Inflammatory macrophage (primary cell): ENCODE measurements at places on chromosomes 3 and 15.

GRCh38 chr3:29245441-29245840, 35.4 kb upstream of the RBMS3 start:
- DNase-seq = peak; percentile 7

DNA sequence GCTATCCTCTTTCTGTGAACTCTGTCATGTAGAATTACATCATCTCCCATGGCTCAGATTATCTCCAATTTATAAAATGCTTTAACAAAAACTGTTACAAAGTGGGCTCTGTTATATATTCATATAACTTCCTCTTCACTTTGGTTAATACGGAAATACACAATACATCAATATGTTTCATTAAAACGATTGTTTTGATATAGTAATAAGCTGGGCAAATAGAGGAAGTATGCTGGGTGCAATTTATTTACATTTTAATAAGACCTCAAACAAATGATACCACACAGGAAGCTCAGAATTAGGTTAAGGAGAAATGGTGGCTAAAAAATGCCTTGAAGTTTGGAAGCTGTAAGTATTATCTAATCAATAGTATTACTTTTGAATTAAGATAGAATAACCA, 331.0 kb downstream of the ZBTB20 start:
- no peak for DNase-seq

DNA sequence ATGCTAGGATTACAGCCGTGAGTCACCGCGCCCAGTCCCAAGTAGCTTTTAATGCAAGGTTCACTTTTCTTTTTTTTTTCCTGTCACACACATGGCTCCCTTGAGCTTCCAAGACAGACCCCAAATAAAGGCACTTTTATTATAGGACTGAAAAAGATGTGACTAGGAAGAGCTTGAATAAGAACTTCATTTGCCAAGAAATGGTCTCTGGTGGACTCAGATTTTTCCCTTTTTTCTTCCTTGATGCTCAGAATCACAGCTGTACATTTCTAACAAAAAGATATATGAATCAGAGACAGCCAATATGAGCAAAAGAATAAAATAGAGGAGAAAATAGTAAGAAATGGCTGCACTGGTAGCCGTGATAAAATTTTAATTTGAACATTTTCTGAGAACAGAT, 337.2 kb downstream of the MAGI1 start:
- DNase-seq = no peak

DNA sequence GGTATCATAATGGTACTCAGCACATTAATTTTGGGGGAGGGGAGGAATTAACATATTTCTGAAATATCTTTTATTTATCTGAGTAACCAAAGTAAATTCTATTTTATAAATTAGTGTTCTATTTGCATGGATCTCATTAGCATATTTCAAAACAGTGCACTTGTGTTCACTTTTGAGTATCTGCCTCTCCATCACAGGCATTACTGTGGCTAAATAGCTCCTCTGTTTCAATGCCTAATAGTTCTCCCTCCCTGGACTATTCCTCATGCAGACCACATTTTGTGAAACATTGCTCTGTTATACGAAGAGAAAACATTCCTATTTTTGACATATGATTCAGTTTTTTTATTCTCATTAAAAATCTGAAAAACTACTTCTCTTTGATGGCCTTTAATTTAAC, 1127.8 kb downstream of the TUSC7 start:
- DNase-seq = no peak

- peak; percentile 85 for DNase-seq
Measured at GRCh38 chr3:14261229-14261628, 82.6 kb downstream of the LSM3 start.

DNA sequence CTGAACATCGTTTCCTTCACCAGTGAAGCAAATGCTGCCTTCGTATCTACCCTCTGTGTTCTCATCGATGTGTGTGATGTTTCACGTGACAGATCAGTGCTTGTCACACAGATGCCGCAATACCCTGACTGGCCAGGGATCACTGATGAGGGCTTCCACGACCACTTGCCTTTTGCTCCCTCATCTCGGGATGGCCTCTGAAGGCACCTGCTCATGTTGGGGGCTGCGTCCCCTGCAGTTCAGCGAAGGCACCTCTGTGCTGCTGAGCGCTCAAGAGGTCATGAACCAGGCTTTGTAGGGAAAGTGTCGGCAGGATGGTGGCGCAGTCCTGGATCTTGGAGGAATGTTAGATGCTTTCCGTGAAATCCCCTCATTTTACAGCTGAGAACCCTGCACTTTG, 79.2 kb upstream of the KLF13 start:
- no peak for DNase-seq

DNA sequence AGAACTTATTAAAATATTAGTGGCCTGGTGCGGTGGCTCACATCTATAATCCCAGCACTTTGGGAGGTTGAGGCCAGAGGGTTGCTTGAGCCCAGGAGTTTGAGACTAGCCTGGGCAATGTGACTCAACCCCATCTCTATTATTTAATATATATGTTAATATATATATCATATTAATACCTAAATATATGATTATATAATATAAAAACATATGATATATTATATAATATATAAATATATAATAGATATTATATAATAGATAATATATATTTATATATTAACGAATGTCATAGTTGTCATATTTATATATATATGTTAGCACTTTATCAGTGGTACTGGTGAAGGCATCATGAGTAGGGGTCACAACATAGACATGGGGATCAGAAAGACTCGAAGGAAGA, 5.2 kb downstream of the HRG start:
- DNase-seq = no peak

DNA sequence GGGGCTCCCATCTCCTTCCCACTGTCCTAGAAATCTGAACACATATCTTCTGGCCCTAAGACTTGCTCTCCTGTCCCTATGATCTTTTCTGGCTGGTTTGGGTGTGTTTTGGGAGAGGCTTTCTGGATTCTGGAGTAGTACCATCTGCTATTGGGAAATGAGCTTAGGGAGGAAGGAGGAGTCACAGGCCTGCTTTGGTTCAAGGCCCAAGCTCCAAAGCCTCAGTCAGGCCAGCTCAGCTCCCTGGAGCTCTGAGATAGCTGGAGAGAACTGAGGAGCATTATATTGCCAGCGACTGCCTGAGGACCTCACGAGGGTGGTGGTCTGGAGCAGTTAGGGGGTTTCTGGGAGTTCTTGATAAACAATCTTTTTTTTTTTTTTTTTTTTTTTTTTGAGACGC, 18.7 kb downstream of the RASGRF1 start:
- DNase-seq = no peak

DNA sequence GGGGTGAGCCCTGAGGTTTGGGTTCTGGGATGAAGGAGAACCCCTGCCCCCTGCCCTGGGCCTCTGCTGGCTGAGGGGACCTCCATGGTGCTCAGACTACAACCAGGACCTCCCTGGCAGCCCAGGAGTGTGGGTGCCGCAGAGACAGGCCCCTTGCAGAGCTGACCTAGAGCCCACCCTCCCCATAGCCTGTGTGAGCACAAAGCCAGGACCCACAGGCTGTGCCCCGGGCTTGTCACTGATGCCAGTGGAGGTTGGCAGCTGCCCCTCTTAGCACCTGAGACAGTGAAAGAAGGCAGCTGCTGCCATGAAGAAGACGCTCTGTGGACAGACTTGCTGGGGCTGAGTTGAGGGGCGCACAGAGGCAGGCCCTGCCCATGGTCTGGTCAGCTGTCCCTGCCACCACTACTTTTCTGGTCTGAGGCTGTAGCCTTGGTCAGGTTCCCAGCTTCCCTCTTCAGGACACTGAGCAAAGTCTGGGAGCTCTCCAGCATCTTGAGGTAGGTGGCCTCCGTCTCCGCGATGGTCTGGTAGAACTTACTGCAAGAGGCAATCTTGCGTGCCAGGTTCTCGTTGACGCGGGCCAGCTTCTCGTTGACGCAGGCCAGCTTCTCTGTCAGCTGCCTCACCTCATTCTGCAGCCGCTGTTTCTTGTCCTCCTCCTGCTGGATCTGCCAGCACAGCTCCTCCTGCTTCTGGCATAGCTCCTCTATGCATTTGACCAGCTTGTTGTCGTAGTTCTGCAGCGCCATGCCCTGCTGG, 23.0 kb downstream of the USP4 start:
- no peak for DNase-seq

DNA sequence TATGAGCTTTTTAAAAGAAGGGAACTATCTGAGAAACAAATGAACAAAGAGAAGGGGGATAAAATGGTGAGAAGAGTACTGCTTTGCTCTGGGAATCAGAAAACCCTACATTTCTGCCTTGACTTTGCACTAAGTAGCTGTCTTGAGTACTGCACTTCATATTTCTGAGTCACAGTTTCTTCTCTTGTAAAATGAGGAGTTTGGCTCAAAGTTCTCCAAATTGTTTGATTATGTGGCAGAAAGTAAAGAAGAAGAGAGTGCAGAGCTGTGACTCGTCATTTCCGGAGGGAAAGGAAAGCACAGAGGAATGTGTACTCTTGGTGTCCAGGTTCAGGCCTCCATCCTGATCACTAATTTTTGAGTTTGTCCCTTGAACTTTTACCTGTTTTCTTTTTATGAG, 54.7 kb downstream of the TP63 start:
- no peak for DNase-seq

- DNase-seq = no peak
Measured at GRCh38 chr3:155747286-155747945, 2.5 kb upstream of the PLCH1 start.

DNA sequence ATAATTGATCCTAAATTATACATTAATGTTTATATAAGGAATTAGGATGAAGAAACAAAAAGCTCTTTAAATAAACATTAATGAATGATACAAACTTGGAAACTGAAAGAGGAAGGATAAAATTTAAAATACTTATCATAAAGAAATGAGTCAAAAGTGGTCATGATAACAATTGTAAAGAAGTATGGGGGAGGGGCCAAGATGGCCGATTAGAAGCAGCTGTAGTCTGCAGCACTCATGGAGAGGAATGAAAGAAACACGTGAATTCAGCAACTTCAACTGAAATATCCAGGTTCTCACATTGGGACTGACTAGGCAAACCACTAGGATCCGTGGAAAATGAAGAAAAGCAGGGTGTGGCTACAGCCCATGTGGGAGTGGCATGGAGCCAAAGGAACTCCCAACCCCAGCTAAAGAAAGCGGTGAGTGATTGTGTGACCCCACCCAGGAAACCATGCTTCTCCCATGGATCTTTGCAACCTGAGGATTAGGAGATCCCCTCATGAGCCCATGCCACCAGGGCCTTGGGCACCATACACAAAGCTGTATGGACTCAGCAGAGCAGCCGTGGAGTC, 13.1 kb upstream of the CP start:
- no peak for DNase-seq

- DNase-seq = no peak
Measured at GRCh38 chr15:25707656-25708365, 155.3 kb downstream of the ATP10A start.

- no peak for DNase-seq
Measured at GRCh38 chr15:80266113-80266512, 14.1 kb upstream of the CTXND1 start.

DNA sequence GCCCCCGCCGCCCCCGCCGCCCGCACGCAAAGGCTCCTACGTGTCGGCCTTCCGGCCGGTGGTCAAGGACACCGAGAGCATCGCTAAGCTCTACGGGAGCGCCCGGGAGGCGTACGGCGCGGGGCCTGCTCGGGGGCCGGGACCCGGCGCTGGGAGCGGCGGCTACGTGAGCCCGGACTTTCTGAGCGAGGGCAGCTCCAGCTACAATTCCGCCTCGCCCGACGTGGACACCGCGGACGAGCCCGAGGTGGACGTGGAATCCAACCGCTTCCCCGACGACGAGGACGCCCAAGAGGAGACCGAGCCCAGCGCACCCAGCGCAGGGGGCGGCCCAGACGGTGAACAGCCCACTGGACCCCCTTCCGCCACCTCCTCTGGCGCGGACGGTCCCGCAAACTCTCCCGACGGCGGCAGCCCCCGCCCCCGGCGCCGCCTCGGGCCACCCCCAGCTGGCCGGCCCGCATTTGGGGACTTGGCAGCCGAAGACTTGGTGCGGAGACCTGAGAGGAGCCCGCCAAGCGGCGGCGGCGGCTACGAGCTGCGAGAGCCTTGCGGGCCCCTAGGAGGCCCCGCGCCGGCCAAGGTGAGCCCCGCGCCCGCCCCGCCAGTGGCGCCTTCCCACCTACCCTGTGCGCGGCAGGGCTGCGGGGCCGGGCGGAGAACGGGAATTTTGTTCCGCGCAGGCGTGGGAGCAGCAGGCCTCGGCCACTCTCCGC, 2.4 kb downstream of the SKOR1 start:
- DNase-seq = no peak

DNA sequence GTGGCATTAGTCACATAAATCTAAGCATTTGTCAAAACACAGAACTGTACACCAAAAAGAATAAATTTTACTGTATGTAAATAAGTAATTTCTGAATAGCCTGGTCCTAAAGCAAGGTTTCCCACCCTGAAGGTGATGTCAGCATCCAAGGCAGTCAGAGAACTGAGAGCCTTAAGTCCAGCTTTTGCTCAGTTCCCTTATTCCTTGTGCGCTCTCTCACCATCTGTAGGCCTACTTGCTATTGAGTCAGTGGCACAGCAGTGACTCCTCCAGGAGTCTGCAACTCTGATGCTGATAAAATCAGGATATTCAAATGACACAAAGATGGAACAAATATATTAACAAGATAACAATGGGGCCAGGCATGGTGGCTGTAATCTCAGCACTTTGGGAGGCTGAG, 22.3 kb downstream of the VPS39 start:
- DNase-seq = peak; percentile 79

GRCh38 chr3:133412183-133413132, 12.6 kb downstream of the BFSP2 start:
- no peak for DNase-seq

DNA sequence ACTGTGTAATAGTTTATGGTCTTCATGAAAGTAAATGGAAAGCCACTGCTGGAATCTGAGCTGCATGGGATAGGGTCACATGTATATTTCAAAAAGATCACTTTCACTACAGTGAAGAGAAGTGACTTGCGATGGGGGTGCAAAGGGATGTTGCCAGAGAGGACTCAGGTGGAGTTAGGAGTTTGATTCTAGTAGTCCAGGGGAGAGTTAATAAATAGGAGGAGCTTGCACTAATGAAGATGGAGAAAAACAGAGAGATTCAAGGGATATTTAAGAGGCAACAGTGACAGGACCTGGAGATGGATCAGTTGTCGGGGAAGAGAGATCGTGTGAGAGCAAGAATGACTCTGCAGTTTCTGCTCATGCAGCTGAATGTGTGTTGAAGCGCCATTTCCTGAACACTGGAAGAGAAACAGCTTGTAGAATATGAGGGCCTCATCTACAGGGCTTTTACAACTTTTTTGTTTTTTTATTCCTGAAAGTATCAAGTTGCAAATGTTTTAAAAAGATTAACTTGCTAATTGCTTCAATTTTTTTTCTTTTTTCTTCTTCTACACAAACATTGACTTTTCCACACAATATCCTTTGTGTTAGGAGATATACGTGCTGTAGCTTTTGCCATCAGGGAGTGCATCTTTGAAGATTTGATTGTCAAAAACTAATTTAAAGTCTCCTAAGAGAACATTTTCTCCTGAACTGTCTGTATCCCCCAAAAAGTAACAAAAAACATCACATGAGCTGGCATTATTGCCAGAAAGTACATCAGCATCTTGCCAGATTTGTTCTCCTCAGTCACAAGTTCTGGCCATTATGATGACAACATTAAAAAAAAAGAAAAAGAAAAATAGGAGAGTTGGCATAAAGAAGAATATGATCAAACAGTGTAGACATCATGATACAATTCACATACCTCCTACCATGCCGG, 37.5 kb downstream of the SETMAR start:
- peak; percentile 32 for DNase-seq

GRCh38 chr15:101689901-101690300, 34.4 kb downstream of the TARS3 start:
- no peak for DNase-seq

GRCh38 chr3:165814380-165814779, 22.8 kb downstream of the BCHE start:
- no peak for DNase-seq

- DNase-seq = no peak
Measured at GRCh38 chr3:44400771-44401170, 62.2 kb downstream of the TCAIM start.
